Colonic mucosa (tissue), 4 donors: ENCODE measurements at places on chromosomes 6 and 20. TPM values are rescaled to one million over a fixed set of nuclear protein-coding genes. Genes with fewer than 3 reads are reported as not detected.

CFAP61 gene
- 0.32 TPM for total RNA-seq

MUC21 gene
- total RNA-seq: not detected

DNA sequence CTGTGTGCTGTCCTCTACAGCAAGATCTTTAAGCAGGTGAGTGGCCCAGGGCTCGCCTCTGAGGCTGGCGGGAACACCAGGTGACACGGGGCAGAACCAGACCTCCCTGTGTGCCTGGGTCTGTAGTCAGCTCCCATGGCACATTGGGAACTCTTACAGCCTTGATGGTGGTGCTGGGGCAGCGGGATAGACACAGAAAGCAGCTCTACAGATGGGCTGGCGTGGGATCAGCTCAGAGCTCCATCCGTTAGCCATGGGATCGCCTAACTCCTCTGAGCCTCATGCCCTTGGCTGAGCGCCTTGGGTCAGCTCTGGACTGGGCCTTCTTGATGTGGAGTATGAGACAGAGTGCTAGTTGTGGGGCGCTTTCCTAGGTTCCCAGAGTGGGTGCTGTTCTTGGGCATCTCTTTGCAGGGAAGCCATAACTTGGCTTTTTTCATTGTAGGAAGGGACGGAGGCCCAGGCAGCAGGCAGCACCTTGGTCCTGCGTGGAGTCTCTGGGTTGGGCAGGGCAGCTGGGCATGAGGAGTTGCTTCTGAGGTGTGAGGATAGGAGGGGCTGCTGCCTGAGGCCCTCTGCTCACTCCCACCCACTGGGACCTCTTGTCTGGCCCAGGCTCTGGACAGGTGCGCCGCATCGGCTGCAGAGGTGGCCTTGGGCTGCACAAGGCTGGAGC, 51.3 kb downstream of the EFCAB8 start:
- no peak overlapping the region for H3K27ac ChIP-seq
- H3K4me1 ChIP-seq: no peaks in the 10 kb centered on the region
- no peak for DNase-seq
- no peak overlapping the region for H3K4me3 ChIP-seq
- no peaks in the 10 kb centered on the region for H3K27me3 ChIP-seq
- H3K36me3 ChIP-seq: no peaks in the 10 kb centered on the region

- H3K4me3 ChIP-seq: no peak overlapping the region
- H3K27me3 ChIP-seq: no peaks in the 10 kb centered on the region
- no peak for DNase-seq
- no peaks in the 10 kb centered on the region for H3K36me3 ChIP-seq
Measured at GRCh38 chr20:47867831-47868230, 82.5 kb upstream of the SULF2 start.

GRCh38 chr20:47741669-47742608, 43.3 kb downstream of the SULF2 start:
- no peak overlapping the region for H3K27ac ChIP-seq
- H3K4me1 ChIP-seq: no peaks in the 10 kb centered on the region
- H3K27me3 ChIP-seq: no peaks in the 10 kb centered on the region
- no peaks in the 10 kb centered on the region for H3K36me3 ChIP-seq
